Naive B cell (primary cell): ENCODE measurements at places on chromosomes 5 and 9.

DNA sequence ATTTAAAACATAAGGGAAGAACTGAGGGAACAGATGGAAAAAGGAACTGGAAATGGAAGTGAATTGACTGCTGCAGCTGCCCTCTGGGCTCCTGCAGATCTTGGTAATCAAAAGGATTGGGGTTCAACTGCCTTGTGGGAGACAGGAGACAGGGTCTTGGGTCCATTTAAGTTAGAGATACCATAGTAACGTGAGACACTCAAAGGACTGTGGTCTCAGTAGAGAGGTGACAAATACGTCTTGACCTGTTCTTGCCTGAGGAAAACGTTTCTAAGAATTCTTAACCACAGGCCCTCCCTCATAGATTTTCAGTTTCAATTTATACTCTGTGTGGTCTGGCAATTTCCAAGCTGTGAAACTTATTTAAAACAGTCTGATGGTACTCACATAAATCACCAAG lies 100.8 kb upstream of the DHFR start:
- H3K4me3 ChIP-seq: no peak overlapping the region
- H3K4me1 ChIP-seq: peaks cover 23% of the 10 kb centered on the region
- no peak for DNase-seq

GRCh38 chr5:71014176-71014575 lies 11.0 kb downstream of the NAIP start:
- H3K4me3 ChIP-seq: no peak overlapping the region
- no peak overlapping the region for H3K27ac ChIP-seq
- no peaks in the 10 kb centered on the region for H3K27me3 ChIP-seq
- no peaks in the 10 kb centered on the region for H3K4me1 ChIP-seq

DNA sequence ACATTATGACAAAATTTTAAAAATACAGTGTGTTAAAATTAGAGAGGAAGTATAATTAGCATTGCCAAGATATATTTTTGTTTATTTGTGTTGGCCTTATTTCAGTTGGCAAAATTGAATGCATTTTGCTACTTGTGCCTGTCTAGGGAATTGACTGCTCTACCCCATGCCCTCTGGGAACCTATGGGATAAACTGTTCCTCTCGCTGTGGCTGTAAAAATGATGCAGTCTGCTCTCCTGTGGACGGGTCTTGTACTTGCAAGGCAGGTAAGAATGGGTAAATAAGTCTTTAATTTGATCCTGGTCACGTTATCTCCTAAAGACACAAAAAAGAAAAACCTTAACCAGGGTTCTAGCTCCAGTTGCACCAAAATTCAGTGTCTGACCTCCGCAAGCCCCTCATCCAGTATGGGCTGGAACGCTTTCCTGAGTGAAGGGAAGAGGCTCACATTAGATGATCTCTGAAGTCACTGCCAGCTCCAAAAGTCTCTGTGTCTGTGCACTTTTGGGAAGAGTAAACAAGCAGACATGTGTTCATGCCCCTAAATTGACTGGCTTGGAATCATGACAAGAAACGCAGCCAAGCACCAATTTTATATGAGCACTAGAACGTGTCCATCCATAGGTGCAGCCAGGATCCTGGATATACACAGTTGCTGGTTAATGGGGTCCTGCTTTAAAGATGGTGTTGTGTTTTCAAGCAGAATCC lies 98.3 kb upstream of the PRRC1 start:
- H3K27ac ChIP-seq: no peak overlapping the region
- DNase-seq: no peak
- peaks cover 11% of the 10 kb centered on the region for H3K4me1 ChIP-seq
- no peak overlapping the region for H3K4me3 ChIP-seq
- no peaks in the 10 kb centered on the region for H3K36me3 ChIP-seq

DNA sequence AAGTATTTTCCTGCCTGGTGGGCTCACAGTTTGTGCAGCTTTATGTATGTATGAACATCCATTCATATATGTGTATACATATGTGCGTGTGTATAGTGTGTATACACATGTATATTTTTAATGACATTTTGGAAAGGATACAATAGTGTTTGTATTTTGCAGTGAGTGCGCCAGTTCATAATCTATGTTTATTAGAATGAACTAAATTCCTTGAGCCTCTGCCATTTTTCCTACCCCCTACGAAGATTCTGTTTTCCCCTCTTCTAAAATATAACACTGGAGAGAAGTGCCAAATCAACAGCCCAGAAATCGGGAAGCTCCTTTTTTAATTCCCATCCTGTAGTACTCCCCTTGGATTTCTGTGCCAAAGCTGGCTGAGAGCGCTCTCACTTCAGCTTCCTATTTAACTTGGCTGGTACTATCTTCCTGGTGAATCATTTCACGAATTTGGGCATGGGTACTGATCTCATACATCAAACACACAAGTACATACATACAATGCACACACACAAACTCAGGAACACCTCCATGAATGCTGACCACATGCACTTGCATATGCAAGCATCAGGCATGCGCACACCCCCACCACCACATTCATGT lies 578.4 kb upstream of the WWC1 start:
- no peaks in the 10 kb centered on the region for H3K36me3 ChIP-seq
- H3K27me3 ChIP-seq: no peaks in the 10 kb centered on the region
- no peak overlapping the region for H3K4me3 ChIP-seq
- no peaks in the 10 kb centered on the region for H3K4me1 ChIP-seq
- H3K27ac ChIP-seq: no peak overlapping the region

DNA sequence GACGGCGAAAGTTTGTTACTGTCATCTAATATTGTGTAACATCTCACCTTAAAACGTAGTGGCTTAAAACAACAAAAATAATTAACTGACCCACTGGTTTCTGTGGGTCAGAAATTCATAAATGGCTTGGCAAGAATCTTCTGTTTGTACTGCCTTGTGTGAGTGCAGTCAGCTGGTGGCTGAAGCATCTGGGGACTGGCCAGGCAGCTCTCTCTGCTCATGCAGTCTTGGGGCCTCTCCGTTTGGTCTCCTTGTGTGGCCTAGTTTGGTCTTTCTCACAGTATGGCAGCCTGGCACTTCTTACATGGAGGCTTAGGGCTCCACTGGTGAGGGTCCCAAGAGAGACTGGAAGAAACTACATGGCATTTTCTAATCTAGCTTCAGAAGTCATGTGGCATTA lies 49.0 kb upstream of the CTXN3 start:
- H3K36me3 ChIP-seq: no peaks in the 10 kb centered on the region
- H3K27me3 ChIP-seq: no peaks in the 10 kb centered on the region
- no peak overlapping the region for H3K4me3 ChIP-seq
- peaks cover 3% of the 10 kb centered on the region for H3K4me1 ChIP-seq
- DNase-seq: no peak

GRCh38 chr5:118733394-118733793 lies 255.0 kb downstream of the DTWD2 start:
- no peak overlapping the region for H3K4me3 ChIP-seq
- no peaks in the 10 kb centered on the region for H3K27me3 ChIP-seq
- no peaks in the 10 kb centered on the region for H3K4me1 ChIP-seq
- no peak for DNase-seq
- no peak overlapping the region for H3K27ac ChIP-seq

DNA sequence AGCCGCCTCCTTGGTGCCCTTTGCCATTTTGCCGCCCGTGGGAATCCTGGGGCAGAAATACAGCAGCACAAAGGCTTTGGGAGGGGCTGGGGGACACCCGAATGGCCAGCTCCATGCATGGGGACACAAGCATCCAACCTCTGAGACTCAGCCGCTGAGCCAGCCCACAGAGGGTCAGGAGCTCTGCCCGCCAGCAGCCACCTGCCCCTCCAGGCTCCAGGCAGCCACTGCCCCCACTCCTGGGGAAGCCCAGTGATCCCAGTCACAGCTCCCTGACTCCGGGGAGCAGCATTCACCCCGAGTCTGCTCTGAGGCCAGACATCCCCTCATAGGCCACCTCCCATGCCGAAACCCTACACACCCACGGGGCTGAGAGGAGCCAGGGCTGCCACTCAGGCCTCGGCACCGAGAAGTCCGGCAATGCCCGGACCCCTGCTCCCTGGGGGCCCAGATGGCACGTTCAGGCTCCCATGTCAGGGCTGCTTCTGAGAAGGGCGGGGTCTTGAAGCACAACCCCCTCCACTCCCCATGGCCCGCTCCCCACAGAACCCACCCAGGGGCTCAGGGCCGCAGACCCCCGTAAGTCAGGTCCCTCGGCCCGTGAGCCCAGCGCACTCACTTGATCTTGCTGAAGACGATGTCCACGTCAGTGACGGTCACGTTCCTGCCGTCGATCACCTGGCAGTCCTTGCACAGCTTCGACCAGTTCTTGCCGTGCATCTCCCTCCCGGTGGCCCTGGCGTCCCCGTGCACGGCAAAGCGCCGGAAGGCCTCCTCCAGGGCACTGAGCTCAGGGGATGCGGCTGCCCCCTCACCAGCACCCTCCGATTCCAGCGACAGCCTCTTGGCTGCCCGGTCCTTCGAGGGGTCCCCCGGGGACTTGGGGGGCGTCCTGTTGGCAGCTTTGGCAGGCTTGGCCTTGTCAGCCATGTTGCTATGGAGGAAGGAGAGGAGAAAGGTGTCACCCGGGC lies 15.7 kb downstream of the TPPP start:
- no peak overlapping the region for H3K27ac ChIP-seq
- DNase-seq: no peak
- no peak overlapping the region for H3K4me3 ChIP-seq
- H3K36me3 ChIP-seq: no peaks in the 10 kb centered on the region
